Dorsolateral prefrontal cortex (tissue), 122 donors: ENCODE measurements at places on chromosomes 13 and 19. TPM values are rescaled to one million over a fixed set of nuclear protein-coding genes. Genes with fewer than 3 reads are reported as not detected.
A peak's percentile ranks its signal among the peaks of the same experiment; 100 is the strongest.

- no peak for DNase-seq
Observed at GRCh38 chr19:10243606-10244005, 8.4 kb upstream of the MRPL4 start.

- DNase-seq, result no peak
Observed at GRCh38 chr19:5683177-5683886, 2.5 kb downstream of the HSD11B1L start.

- DNase-seq, result peak; percentile 60
Observed at GRCh38 chr19:43765109-43765876, 10.5 kb upstream of the SMG9 start.

- DNase-seq, result no peak
Observed at GRCh38 chr13:28058866-28059613, 41.3 kb downstream of the FLT3 start.

Gene LATS2
- 5.4 TPM for total RNA-seq

Gene PRR12
- 48.5 TPM for total RNA-seq

DNA sequence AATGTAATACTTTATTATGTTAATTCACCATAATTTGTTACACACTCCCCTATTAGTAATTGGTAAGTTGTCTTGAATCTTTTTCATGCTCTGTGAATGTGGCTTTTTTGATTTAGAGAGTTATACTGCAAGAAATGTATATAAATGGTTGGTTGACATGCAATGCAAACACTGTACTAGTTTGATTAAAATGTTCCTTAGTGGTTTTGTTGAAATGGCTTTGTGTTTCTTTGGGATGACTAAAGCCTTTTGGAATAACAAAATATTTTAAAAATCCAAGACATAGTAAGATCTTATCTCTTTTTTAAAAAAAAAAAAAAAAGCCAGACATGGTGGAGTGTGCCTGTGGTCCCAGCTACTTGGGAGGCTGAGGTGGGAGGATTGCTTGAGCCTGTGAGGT lies 10.5 kb downstream of the LAMP1 start:
- no peak for DNase-seq

Gene ZNF304
- 9.3 TPM for total RNA-seq

GRCh38 chr19:58007285-58007684 lies 4.7 kb upstream of the ZNF606 start:
- no peak for DNase-seq

DNA sequence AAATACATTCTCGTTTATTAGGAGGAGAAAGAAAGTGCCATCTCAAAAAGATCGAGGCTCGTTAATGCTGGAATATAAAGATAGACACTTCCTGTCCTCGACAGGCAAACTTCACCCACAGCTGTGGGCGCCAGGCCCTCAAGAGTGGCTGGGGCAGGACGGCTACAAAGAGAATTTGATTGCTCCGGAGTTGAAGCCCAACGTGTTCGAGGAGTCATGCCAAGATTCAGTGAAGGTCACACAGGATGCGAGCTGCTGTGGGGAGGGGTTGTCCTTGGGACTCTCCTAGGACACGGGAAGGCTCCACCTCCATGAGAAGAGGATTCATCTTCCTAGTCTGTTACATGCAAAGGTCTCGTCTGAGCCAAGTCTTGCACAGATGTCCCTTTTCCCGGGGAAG lies 16.3 kb upstream of the PTPRS start:
- no peak for DNase-seq

- DNase-seq, result no peak
Observed at GRCh38 chr19:6429419-6430221, 3.9 kb downstream of the SLC25A41 start.

Gene SYT5
- total RNA-seq, result 175 TPM

Gene KIR2DL4
- total RNA-seq, result not detected

Gene F10
- 0.57 TPM for total RNA-seq

- no peak for DNase-seq
Observed at GRCh38 chr13:39263033-39263432, 224.8 kb downstream of the NHLRC3 start.

DNA sequence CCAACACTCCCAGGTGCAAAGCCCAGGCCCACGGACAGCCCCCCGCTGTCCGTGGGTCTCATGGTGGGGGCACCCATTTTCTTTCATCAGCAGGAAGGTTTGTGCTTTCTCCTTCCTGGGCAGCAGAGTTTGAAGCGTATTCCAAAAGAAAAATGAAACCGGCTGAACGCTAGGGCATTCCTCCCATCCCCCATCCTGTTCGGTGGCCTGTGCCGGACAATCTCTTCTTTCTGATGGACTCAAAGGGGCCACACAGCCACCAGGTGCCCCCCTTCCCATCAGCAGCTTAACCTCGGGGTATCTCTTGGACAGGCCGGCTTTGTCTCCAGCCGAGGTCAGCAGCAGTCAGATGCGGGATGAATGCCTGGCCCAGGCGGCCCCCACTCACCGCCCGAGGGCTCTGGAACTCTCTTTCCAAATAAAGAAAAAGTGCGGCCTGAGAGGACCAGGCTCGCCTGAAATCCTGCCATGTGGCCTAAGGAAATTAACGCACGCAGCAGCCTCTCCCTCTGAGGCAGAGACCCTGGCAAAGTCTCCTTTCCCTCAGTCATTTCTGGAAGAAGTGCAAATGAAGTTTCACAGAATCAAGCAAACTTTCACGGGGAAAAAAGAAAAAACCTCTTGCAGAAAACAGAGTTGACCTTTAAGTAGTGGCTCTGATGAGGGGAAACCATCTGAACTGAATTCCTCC lies 67.8 kb downstream of the RASA3 start:
- peak; percentile 79 for DNase-seq

Gene KLK7
- 13.6 TPM for total RNA-seq

DNA sequence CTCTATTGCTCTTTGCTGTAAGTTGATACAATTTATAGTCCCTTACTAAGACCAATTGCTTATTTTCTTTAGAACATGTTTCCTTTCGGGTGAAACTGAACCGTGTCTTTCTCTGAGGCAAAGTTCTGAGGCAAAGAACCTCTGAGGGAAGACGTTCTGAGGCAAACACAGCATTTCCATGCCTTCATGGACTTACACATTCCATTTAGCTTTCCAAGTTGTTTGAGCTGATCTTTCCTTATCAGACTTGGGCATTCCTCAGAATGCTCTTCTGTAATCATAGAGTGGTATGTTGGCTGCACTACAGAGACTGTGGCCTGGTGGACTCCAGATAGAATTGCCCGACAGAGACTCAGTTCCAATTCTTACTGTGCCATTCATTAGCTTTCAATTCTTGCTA lies 579.1 kb downstream of the KCTD12 start:
- DNase-seq, result no peak

GRCh38 chr13:48985756-48986155 lies 10.0 kb downstream of the FNDC3A start:
- no peak for DNase-seq

Gene CLIP3
- 281 TPM for total RNA-seq

Gene CYP2S1
- 1.3 TPM for total RNA-seq

Gene DCAF15
- total RNA-seq, result 15.3 TPM

DNA sequence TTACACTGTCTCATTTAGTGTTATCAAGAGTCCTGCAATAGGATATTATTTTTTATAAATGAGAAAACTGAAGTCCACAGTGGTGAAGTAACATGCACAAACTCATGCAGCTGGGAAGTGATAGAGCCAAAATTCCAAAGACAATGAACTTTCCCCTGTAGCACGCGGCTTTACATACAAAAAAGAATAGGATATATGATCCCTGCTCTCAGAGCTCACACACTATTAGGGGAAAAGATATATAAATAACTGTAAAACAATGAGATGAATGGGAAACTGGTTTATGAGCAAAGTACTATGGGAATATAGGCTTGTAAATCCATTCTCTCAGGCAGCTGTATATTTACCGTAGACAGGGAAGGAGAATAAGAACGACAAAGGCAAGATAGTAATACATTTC lies 39.7 kb downstream of the THSD1 start:
- DNase-seq, result no peak

DNA sequence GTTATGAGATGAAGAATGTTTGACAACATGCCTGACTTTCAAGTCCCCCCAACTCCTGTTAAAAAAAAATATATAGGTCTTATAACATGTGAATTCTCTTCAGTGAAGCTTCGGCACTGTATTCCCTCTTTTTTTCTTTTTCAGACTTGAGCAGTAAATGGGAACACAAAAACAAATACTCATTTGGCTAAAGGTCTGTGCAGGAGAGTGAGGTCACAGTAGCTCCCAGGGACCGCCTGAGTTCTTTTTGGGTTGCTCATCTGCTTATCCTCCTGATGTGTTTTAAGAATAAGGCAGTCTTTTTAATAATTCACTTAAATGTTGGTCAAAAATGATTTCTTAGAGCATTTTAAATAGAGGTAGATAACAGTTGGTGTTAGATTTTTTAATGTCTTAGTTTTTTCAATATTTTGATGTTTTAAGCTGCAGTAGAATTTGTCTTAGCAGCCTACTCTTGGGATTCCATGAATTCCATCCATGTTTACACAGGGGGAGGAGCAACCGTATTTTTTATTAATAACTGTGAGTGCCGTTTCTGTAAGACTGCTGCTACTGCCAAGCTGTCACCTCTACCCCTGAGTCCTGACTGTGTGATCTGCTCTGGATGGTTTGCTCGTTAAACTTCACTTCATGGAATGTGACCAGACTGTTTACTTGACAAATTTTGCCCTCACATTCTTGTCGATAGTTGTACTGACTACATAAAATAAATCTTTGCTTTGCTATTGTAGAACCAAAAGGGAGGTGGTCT lies 14.9 kb downstream of the HNRNPM start:
- no peak for DNase-seq

GRCh38 chr13:48808683-48809082 lies 155.0 kb downstream of the CYSLTR2 start:
- no peak for DNase-seq

DNA sequence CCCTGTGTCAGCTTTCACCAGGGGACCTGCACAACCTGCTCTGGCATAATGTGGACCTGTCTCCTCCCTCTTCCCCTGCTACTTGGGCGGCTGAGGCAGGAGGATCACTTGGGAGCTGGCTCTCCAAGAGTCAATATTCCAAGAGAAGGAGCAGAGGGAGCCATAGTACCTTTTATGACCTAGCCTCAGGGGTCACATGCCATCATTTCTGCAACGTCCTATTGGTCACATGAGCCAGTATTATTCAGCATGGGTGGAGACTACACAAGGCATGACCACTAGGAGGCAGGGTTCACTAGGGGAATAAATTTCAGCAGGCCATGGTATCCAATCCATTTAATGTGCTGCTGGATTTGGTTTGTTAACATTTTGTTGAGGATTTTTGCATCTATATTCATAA lies 12.0 kb upstream of the SHFL start:
- DNase-seq, result no peak

DNA sequence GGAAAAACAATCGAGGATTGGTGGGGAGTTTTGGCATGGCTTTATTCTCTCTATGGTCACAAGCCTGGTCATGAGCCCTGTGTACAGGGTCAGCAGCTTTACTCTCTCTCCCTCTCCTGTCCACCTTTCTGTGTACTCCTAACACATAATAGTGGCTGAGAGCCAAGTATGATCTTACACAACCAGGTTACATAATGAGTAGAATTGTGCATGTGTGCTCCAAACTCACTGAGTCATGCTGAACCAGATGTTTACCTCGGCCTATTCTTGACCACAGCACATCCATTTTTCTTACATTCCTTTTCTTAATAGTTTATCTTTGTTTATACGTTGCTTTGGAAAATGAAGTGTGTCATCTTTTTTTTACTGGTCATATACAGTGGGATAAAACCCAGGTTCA lies 53.1 kb downstream of the ZNF254 start:
- no peak for DNase-seq

DNA sequence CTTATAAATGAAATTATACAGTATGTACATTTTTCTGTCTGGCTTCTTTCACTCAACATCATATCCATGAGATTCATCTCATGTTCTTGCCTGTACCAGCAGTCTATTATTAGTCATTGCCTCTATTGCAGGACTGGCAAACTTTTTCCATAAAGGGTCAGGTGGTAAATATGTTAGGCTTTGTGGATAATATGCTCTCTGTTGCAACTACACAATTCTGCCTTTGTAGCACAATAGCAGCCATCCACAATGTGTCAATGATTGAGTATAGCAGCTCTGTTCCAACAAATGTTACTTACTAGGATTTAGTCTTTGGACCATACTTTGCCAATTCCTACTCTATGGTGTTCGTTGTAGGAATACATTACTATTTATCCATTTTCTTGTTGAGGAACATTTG lies 304.4 kb downstream of the DCT start:
- DNase-seq, result no peak

DNA sequence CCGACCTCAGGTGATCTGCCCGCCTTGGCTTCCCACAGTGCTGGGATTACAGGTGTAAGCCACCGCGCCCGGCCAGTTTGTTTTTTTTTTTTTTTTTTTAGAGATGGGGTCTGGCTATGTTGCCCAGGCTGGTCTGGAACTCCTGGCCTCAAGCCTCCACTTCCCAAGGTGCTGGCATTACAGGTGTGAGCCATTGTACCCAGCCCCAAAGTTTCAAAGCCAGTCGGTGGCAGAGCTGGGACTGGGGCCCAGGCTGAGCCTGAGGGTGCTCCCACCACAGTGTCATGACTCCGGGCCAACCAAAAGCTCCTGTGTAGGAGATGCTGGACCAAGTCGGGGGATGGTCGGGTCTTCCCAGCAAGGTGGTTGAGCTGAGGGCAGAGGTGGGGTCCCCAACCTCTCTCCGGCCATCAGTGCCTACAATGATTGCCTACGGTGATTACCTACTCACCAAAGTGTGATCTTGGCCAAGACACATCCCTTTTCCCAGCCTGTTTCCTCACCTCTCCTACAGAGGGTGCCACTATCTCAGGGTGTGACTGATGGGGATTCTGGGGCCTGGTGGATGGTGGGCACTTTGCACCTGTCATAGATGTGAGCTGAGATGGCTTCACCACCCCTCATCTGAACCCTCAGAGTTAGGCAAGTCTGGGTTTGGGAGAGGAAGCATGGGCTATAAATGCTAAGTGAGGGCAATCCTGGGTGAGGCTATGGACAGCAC lies 5.9 kb upstream of the SAMD1 start:
- DNase-seq, result no peak

Gene LRRC63
- 3.5 TPM for total RNA-seq

Gene TRIM28
- total RNA-seq, result 161 TPM

GRCh38 chr19:38035515-38036495 lies 128.8 kb downstream of the SIPA1L3 start:
- no peak for DNase-seq

GRCh38 chr19:31444931-31445330 lies 95.7 kb upstream of the TSHZ3 start:
- no peak for DNase-seq

GRCh38 chr19:54172471-54173358 lies at the start of gene TMC4:
TMC4 (minus strand) TSS chr19:54173160; CDS start chr19:54173117, 43 bp downstream.
- no peak for DNase-seq

Gene KLF2
- 6.7 TPM for total RNA-seq

- no peak for DNase-seq
Observed at GRCh38 chr13:101535192-101535746, 82.8 kb downstream of the ITGBL1 start.

DNA sequence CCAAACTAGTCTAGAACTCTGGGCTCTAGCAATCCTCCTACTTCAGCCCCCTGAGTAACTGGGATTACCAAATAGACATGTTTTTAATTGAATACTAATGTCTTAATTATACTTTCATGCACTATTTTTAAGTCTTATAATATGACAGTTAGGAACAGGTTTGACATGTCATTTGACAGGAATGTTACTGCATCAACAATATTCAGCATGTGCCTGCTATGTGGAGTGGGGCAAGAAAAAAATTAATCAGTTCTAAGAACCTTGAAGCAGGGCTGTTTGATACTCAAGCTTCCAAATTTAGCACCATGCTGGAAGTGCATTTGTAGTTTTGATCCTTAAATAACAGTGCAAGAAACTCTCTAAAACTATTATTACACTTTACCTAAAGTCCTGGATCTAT lies 265.3 kb downstream of the MZT1 start:
- DNase-seq, result no peak

- DNase-seq, result peak; percentile 90
Observed at GRCh38 chr19:588093-588740, 1.5 kb upstream of the HCN2 start.

Gene MAMSTR
- 5.7 TPM for total RNA-seq

Gene ZNF443
- total RNA-seq, result 4.6 TPM
